ENCODE measurements at places on chromosomes 12 and 14. TPM values are rescaled to one million over a fixed set of nuclear protein-coding genes. Genes with fewer than 3 reads are reported as not detected.

The DPF3 gene
- 7.3 TPM for total RNA-seq

The FLVCR2 gene
- total RNA-seq: 6.2 TPM

GRCh38 chr12:126700096-126700495, 1566.9 kb upstream of the TMEM132C start:
- no peak for DNase-seq

DNA sequence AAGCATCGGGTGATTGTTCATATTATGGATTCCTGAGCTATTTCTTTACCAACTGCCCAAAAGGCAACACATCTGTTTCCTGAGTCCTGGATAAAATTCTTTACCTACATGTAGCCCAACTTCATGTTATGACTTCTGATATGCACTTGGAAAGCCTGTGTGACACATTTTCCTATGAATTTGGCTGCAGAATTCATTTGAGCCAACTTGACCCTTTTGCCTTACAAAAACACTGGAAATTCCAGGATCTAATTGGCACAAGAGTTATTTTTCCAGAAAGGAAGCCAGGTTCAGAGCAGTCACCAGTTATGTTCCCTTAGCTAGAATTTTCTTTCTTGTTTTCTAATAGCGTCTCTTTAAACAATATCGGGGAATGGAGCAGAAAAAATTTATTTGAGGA, 202.5 kb upstream of the LRIG3 start:
- no peak for DNase-seq
